ENCODE measurements at places on chromosomes 6 and 20. TPM values are rescaled to one million over a fixed set of nuclear protein-coding genes. Genes with fewer than 3 reads are reported as not detected.

DNA sequence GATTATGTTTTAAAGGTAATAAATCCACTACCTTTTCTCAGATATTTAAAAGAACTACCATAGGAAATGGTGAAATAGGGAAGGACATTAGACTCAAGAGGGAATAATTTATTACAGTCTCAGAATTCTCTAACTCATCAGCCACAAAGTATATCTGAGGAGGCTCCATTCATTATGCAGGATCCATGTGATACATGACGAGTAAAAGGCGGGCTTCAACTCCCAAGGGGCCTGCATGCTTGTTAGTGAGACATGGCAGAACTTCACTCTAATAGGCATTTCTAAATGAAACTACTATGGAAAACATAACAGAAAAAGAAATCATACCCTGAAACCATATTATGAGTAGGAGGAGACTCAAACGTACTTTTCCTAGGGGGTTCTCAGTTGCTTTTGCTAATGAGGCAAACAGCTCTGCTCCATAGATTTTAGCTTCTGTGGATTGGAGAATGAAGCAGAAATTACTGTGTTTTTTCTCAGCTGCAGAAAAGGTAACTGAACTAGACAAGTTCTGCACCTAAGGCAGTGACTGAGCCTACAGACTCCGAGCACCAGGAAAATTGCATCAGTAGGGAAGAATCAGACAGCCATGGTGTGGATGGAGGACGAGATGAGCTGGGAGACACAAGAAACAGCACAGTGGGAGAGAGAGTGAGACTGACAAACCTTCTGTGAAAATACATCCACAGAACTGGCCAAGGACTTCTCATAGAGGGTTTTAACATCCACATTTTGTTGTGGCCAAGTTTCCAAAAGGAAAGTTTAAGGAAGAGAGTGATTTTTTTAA, 254.6 kb upstream of the PRDM1 start:
- no peak for DNase-seq

DNA sequence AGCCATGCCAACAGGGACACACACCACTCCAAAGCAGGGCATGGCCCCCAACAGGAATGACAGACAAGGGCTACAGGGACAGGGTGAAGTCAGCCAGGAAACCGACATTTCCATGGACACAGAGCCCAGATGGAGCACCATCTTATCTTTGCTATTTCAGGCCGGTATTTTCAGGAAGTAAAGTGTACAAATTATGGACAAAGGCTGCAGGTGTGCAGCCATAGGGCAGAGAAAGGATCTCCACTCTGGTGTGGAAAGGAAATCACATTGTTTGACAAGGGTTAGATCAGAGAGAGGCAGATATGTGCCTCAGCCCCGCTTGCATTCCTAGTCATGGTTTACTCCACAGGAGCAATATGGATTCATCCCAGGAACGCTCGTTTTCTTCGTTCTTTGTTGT, 81.7 kb upstream of the SLC22A23 start:
- no peak for DNase-seq

CALHM5 gene
- 0.08 TPM for total RNA-seq

- DNase-seq, result no peak
These were observed 82.5 kb upstream of the AGPAT4 start for GRCh38 chr6:161356167-161356854.

- DNase-seq, result no peak
These were observed 205.3 kb downstream of the TENT5A start for GRCh38 chr6:81547149-81547548.

DNA sequence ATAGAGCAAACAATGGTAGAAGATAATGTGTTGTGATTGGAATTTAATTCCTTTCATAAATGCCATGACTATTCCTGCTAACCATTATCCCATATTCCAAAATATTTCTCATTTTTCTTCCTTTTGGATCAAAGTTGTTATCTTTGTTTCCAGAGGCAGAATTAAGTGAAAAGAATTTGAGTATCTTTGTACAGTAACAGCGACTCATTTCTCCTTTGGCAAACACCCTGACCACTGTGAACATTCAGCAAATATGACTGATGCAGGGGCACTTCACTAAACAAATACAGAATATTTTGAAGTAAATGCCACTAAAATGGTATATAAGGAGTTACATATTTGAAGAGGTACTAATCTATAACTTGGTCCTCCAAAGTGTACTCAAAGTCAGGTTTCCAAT, 105.0 kb upstream of the LAMP5 start:
- no peak for DNase-seq

PCED1A gene
- 34.4 TPM for total RNA-seq

INSM1 gene
- 1.0 TPM for total RNA-seq

DNA sequence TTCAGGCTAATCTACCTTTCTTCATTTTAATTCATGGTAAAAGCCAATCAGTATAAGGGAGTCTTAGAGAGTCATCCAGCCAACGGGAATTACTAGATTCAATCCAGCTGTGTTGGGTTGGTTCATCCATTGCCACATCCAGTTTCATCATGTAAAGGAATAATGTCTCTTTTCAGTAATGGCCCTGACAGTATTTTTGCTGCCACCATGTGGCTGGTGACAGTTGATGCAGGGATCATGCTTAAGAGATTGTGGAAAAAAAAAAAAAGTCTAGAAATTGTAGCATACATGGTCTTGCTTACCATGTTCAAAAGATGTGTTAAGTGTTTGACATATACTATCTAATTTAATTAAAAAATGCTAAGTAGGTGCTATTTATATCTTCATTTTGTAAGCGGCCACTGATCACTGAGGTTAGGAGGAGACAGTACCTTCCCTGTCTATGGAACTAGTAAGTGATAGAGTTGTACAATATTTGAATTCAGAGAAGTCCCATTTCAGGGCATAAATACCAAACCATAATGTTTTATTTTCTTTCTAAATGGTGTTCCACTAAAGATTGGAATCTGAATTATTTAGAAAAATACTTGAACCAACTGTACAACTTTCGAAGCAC, 135.9 kb downstream of the KHDRBS2 start:
- peak; percentile 38 for DNase-seq

- DNase-seq, result peak; percentile 61
These were observed 3.9 kb upstream of the LAMA5 start for GRCh38 chr20:62370807-62371587.

ARFGEF3 gene
- total RNA-seq, result 10.0 TPM

- no peak for DNase-seq
These were observed 70.1 kb upstream of the EMILIN3 start for GRCh38 chr20:41436679-41437078.

BNIP5 gene
- total RNA-seq, result 3.6 TPM

DNA sequence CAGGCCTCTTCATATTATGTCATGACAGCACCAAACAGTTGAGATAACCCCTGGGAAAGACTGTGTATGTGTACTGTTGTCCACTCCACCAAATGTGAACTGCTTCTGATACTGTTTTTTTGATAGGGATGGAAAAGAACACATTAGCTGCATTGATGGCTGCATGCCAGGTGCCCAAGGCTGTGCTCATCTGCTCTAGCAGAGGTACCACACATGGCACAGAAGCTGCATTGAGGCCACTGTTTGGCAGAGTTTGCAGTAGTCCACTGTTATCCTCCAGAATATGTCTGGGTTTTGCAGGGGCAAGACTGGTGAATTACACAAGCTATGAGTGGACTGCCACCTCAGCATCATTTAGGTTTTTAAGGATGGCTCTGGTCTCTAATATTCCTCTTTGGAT, 28.2 kb upstream of the ELMO2 start:
- no peak for DNase-seq

FAM229B gene
- 0.89 TPM for total RNA-seq

MOXD1 gene
- not detected for total RNA-seq

C20orf202 gene
- total RNA-seq, result not detected

DNA sequence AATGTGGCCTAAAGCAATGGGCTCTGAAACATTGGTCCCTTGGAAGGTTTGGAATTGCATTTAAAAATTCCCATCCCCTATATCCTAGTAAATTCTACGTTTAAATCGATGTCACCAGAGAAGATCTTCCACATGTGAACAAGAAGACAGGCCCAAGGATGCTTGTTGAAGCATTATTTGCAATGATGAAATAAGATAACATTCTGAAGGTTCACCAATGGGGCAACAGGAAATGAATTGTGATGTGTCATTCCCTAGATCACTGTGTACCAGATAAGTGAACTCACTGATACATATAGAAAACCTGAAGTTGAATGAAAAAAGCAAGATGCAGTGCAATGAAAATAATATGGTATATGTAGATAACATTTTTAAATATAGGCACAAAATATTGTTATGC, 464.3 kb upstream of the BTBD3 start:
- DNase-seq, result no peak

DNA sequence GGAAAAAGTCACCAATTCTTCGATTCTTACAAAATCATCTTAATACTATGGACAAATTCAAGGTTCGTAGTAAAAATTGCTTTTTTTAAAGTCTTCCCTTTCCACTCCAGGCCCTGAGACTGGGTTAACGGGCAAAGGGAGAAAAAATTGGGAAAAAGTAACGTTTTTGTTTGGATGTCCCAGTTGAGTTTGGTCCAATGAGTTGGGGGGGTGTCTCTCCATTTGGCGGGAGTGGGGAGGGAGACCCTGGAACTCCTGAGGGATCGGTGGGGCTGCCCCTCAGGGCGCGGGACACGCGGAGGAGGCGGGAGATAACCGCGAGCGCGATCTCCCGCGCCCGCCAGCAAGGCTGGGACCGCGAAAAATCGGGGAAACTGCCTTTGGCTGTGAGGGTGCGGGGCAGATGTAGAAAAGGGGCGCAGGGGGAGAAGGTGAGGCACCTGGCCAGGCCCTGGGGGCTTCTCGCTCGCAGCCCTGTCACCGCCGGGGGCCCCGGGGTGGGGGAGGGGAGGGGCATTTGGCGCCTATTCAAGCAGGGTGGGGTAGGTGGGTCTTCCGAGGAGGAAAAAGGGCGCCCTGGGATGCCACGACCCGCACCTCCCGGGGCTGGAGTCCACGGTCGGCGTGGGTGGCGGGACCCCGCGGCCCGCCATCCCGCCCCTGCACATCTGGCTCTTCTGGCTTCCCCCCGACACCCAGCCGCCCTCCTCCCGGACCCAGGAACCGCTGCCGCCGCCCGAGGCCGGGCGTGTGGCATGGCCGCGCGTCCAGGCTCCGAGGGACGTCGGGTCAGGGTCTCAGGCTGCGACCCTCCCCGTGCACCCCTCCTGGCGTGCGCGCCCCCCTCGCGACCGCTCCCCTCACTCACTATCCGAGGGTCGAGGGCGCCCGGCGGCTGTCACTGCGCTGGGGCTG, 595 bp downstream of the FBXO5 start:
- peak; percentile 22 for DNase-seq

XKR7 gene
- total RNA-seq, result not detected

- no peak for DNase-seq
These were observed 96.3 kb upstream of the QKI start for GRCh38 chr6:163318071-163318786.

GRCh38 chr20:58616411-58616810, 34.7 kb upstream of the STX16 start:
- DNase-seq, result no peak

GRCh38 chr6:120055071-120055470, 705.5 kb upstream of the MAN1A1 start:
- DNase-seq, result no peak

PBOV1 gene
- total RNA-seq, result not detected

DNA sequence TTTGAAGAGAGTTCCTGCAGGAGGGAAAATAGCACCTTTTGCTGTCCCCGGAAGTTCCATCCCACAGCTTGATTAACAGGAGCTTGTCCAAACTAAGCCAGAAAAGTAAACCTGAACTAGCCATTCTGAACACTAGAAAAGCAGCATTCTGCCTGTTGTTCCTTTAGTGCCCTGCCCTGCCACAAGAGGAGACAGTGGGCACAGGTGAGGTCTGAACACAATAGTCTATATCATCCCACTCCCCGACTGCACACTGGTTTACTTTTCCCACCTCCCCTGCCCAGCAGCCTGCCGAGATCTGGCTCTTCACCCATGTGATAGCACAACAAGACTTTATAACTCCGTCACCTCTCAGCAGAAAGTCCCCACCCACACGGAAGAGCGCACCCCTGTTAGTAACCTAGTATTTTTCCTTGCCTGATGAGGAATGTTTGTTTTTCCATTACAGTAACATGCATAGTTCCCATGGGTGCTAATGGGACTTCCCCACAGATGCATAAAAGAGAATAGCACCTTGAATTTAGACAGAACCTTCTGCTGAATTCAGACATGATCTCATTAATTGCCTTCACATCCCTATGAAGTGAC, 59.7 kb downstream of the TFAP2A start:
- peak; percentile 20 for DNase-seq

- no peak for DNase-seq
These were observed 33.1 kb downstream of the HBS1L start for GRCh38 chr6:135021310-135022049.

DNA sequence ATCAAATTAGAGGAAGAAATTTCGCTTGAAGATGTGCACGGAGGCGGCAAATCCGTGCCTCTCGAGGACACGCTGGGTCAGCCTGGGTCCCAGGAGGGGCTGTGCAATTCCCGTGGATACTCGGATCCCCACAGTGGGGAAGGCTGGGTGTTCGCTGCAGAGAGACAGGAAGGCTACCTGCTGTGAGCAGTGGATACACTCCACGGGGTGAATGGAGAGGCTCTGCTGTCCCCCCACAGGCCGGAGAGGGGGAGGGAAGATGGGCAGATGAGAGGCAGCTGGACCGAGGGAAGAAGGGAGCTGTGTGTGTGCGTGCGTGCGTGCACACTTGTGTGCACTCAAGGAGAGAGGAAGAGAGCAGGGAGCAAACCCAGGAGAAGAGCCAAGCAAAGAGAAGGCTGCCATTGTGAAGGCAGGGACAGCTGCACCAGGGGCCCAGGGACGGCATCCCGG, 57.3 kb downstream of the SULF2 start:
- DNase-seq, result no peak

DNA sequence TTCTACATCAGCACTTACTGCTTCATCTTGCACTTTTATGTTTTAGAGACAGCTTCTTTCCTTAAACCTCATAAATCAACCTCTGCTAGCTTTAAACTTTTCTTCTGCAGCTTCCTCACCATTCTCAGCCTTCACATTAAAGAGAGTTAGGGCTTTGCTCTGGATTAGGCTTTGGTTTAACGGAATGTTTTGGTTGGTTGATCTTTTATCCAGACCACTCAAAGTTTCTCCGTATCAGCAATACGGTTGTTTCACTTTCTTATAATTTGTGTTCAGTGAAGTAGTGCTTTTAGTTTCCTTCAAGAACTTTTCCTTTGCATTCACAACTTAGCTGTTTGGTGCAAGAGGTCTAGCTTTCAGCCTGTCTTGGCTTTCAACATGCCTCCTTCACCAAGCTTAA, 40.4 kb downstream of the DNAAF9 start:
- DNase-seq, result no peak

PLN gene
- not detected for total RNA-seq

GRCh38 chr6:14549871-14550270, 432.3 kb downstream of the CD83 start:
- no peak for DNase-seq

BPIFB2 gene
- not detected for total RNA-seq

VSTM2L gene
- not detected for total RNA-seq

FNDC1 gene
- not detected for total RNA-seq

DNA sequence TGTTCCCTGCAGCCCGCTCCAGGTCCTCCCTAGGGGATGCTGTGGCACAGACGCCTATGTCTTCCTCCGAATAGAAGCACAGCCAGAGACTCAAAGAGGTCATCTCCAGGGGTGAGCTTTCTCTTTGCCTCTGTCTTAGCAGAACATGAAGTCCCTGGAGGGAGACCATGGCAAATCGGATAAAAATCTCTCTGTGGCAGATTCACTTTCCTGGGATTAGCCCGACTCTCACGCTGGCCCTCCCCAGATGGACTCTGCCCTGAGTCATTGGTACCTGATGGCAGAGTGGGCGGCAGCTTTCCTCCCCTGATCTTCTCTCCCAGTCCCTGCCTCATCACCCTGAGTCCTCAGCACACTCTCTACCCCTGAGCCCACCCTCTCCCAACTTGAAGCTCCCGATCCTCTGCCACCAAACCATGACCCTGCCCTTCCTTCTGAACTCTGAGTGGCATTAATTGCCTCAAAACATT, 58.0 kb upstream of the CCDC167 start:
- DNase-seq, result no peak

Measured in HT-29 (cell line).